ENCODE measurements at places on chromosomes 7 and 10. TPM values are rescaled to one million over a fixed set of nuclear protein-coding genes. Genes with fewer than 3 reads are reported as not detected.

DNA sequence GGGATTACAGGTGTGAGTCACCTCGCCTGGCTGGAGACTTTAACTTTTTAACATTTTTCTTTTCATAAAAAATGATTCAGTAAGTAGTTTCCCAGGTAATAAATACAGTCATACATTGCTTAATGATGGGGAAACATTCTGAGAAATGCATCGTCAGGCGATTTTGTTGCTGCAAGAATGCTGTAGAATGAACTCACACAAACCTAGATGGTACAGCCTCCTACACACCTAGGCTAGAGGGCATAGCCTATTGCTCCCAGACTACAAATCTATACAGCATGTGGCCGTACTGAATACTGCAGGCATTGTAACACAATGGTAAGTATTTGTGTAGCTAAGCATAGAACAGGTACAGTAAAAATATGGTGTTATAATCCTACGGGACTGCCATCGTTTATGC is 108.5 kb upstream of the SFMBT2 start:
- no peaks in the 10 kb centered on the region for H3K4me1 ChIP-seq
- no peaks in the 10 kb centered on the region for H3K27me3 ChIP-seq
- no peak for DNase-seq
- no peaks in the 10 kb centered on the region for H3K36me3 ChIP-seq

The CALY gene
- total RNA-seq, result 4.4 TPM

The AKR1B1 gene
- 122 TPM for total RNA-seq

GRCh38 chr7:142602756-142603155 is 146.5 kb upstream of the PRSS1 start:
- H3K4me1 ChIP-seq, result peaks cover 7% of the 10 kb centered on the region
- H3K27ac ChIP-seq, result no peak overlapping the region
- peak; percentile 37 for DNase-seq
- H3K4me3 ChIP-seq, result no peak overlapping the region
- no peaks in the 10 kb centered on the region for H3K36me3 ChIP-seq

DNA sequence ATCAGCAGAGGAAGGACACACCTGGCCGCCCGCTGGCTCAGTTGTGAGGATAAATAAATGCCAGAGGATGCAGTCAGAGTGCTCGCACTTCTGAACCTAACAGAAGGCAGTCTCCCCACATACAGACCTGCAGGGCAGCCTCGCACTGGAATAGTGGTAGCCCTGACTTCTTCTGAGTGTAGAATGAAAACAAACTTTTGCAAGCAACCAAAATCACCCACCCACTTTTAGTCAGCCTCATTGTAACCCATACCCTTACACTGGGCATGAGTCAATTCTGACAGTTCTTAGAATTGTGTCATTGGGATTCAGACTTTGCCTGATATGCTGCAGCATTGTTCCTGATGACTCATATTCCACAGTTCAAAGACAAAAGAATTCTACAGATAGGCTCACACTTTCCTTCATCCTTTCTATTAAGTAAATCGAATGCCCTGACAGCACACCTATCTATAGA is 167.0 kb upstream of the CDK1 start:
- H3K27ac ChIP-seq, result no peak overlapping the region
- no peaks in the 10 kb centered on the region for H3K36me3 ChIP-seq
- H3K4me1 ChIP-seq, result no peaks in the 10 kb centered on the region
- H3K27me3 ChIP-seq, result no peaks in the 10 kb centered on the region

- DNase-seq, result no peak
- no peaks in the 10 kb centered on the region for H3K36me3 ChIP-seq
- H3K4me1 ChIP-seq, result peaks cover 14% of the 10 kb centered on the region
- no peaks in the 10 kb centered on the region for H3K27me3 ChIP-seq
- H3K4me3 ChIP-seq, result no peak overlapping the region
- no peak overlapping the region for H3K27ac ChIP-seq
Measured at GRCh38 chr7:723541-723940, 3.0 kb upstream of the DNAAF5 start.

DNA sequence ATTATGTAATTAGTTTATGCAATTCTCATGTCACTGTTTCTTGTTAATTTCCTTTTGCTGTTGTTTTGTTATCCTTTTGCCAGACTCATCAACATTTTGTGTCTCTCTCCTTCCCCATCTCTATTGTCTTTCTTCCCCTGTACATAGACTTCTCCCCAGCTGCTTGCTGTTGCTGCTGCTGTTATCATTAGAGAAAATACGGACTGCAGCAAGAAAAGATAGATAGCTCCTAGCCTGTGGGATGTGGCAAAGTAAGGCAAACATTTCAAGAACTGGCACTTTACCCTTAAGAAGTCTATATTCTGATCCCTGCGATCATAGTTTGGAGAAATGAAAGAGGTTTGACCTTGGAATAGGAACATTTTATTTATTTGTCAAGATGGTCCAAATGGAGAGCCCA is 162.2 kb downstream of the AOAH start:
- H3K27me3 ChIP-seq, result no peaks in the 10 kb centered on the region
- no peaks in the 10 kb centered on the region for H3K36me3 ChIP-seq
- DNase-seq, result no peak
- H3K4me1 ChIP-seq, result no peaks in the 10 kb centered on the region
- no peak overlapping the region for H3K27ac ChIP-seq
- no peak overlapping the region for H3K4me3 ChIP-seq

GRCh38 chr10:132836248-132836831 is 50.4 kb upstream of the NKX6-2 start:
- no peak overlapping the region for H3K27ac ChIP-seq
- no peaks in the 10 kb centered on the region for H3K36me3 ChIP-seq
- peaks cover 54% of the 10 kb centered on the region for H3K27me3 ChIP-seq
- H3K4me1 ChIP-seq, result no peaks in the 10 kb centered on the region
- no peak overlapping the region for H3K4me3 ChIP-seq

DNA sequence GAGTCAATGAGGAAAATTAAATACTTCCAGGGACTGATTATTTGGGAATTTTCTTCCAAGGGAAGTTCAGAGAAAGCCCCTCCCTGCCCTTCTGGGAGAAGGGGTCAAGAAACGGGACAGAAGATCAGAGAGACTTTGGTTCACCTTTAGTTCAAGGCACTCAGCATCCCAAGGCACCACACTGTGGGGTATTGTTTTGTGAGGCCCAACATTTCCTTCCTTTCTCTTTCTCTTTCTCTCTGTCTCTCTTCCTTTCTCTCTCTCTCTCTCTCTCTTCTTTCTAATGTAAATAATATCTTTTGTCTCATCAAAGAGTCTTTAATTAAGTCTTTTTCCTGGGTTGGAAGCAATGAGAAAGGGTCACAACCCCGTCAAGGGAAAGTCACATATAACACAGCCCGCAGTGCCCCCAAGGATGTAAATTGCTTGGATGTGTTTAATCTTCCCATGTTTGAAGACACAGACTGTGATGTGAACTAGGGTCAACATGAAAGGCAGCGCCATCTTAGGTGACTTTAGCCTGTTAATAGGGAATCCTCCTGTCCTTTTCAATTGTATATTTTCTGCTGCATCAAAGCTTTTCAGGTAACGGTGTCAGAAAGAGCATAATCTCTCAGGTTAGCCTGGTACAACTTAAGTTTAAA is 983.3 kb upstream of the C7orf33 start:
- H3K27me3 ChIP-seq, result no peaks in the 10 kb centered on the region
- H3K4me1 ChIP-seq, result no peaks in the 10 kb centered on the region
- H3K4me3 ChIP-seq, result no peak overlapping the region
- H3K27ac ChIP-seq, result no peak overlapping the region
- H3K36me3 ChIP-seq, result no peaks in the 10 kb centered on the region
- no peak for DNase-seq

- H3K4me1 ChIP-seq, result no peaks in the 10 kb centered on the region
- DNase-seq, result peak; percentile 16
- H3K27ac ChIP-seq, result no peak overlapping the region
- H3K36me3 ChIP-seq, result no peaks in the 10 kb centered on the region
- H3K4me3 ChIP-seq, result no peak overlapping the region
- H3K27me3 ChIP-seq, result no peaks in the 10 kb centered on the region
Measured at GRCh38 chr10:96306516-96306915, 2.3 kb downstream of the DNTT start.

The PDZD7 gene
- total RNA-seq, result 2.2 TPM

GRCh38 chr7:33757563-33758165 is 147.7 kb upstream of the BMPER start:
- H3K36me3 ChIP-seq, result no peaks in the 10 kb centered on the region
- peak; percentile 26 for DNase-seq
- no peak overlapping the region for H3K27ac ChIP-seq
- no peaks in the 10 kb centered on the region for H3K4me1 ChIP-seq
- H3K27me3 ChIP-seq, result no peaks in the 10 kb centered on the region

- no peaks in the 10 kb centered on the region for H3K27me3 ChIP-seq
- H3K4me3 ChIP-seq, result no peak overlapping the region
- H3K36me3 ChIP-seq, result no peaks in the 10 kb centered on the region
- DNase-seq, result no peak
Measured at GRCh38 chr7:105685161-105685560, 103.9 kb upstream of the EFCAB10 start.

GRCh38 chr10:79320316-79320715 is 27.0 kb upstream of the PPIF start:
- DNase-seq, result no peak
- peaks cover 13% of the 10 kb centered on the region for H3K4me1 ChIP-seq
- H3K27ac ChIP-seq, result no peak overlapping the region
- no peaks in the 10 kb centered on the region for H3K36me3 ChIP-seq
- no peaks in the 10 kb centered on the region for H3K27me3 ChIP-seq

The FAM20C gene
- 112 TPM for total RNA-seq

DNA sequence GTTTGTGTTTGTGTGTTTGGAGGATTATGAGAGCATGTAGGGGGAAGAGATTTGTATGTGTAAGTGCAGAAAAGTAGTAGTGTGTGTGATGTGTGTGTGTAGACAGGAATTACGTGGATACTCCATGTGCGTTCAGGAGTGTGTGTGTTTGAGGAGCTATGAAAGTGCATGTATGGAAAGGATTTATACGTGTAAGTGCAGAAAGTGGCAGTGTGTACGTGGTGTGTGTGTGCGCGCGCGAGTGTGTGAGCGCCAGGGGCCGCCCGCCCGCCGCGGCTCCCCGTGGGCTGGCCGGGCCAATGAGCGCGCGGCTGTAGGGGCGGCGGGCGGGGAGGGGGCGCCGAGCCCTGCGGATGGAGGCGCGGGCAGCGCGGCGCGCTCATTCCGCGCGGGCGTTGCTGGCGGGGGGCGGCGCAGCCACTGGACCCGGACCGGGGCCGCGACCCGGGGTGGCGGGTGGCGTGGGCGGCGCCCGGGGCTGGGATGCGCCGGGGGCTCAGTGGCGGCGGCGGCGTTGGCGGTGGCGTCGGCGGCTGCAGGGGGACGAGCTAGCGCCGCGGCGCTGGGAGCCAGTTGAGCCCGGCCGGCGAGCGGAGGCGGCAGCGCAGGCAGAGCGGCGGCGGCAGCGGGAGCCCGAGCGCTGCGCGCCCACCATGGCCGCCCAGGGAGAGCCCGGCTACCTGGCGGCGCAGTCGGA is at the start of gene BICC1:
Gene BICC1 (plus strand): TSS at position 382 of the 697 bp plus-strand sequence. CDS start 272 bp downstream, at position 654.
- peak; percentile 40 for DNase-seq
- no peaks in the 10 kb centered on the region for H3K4me1 ChIP-seq
- H3K27ac ChIP-seq, result peak within 1 kb of the TSS; percentile 62
- H3K4me3 ChIP-seq, result peak within 1 kb of the TSS; percentile 57
- H3K27me3 ChIP-seq, result no peaks in the 10 kb centered on the region
- no peaks in the 10 kb centered on the region for H3K36me3 ChIP-seq

The LHFPL3 gene
- total RNA-seq, result not detected

DNA sequence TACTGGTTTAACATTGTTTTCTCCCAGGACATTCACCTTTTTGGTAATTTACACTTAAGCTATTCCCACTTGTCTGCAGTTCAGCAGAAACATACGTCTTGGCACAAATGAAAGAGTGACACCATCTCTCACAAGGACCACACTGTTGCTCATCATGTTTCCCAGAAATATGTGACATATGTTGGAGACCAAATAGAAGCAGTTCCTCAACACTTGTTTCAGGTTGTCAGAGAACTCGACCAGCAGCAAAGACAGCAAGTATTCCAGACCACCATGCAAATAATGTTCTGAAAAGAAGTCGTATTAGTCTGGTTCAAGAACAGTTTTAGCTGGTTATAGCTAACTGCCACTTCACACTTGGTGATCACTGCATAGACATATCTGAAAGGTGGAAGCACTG is 81.3 kb upstream of the KLF6 start:
- H3K27ac ChIP-seq, result no peak overlapping the region
- H3K4me3 ChIP-seq, result no peak overlapping the region
- no peak for DNase-seq

The CYP2C19 gene
- total RNA-seq, result not detected

GRCh38 chr10:21516242-21517131 is 9.0 kb downstream of the SKIDA1 start:
- H3K27me3 ChIP-seq, result peaks cover 14% of the 10 kb centered on the region
- no peak for DNase-seq
- H3K4me1 ChIP-seq, result peaks cover 5% of the 10 kb centered on the region
- H3K4me3 ChIP-seq, result peak overlapping the region; percentile 49
- peak overlapping the region; percentile 89 for H3K27ac ChIP-seq

- no peaks in the 10 kb centered on the region for H3K4me1 ChIP-seq
- H3K27ac ChIP-seq, result no peak overlapping the region
- no peaks in the 10 kb centered on the region for H3K27me3 ChIP-seq
Measured at GRCh38 chr7:95865716-95866371, 93.5 kb downstream of the DYNC1I1 start.

The ARHGAP22 gene
- total RNA-seq, result 15.1 TPM

- H3K36me3 ChIP-seq, result no peaks in the 10 kb centered on the region
- no peak overlapping the region for H3K27ac ChIP-seq
- no peaks in the 10 kb centered on the region for H3K27me3 ChIP-seq
- H3K4me3 ChIP-seq, result no peak overlapping the region
Measured at GRCh38 chr10:114458955-114459354, 54.7 kb upstream of the AFAP1L2 start.

- peaks cover 67% of the 10 kb centered on the region for H3K4me1 ChIP-seq
- H3K27me3 ChIP-seq, result no peaks in the 10 kb centered on the region
Measured at GRCh38 chr10:32943854-32944661, 14.0 kb downstream of the ITGB1 start.

- DNase-seq, result no peak
- H3K27me3 ChIP-seq, result no peaks in the 10 kb centered on the region
- H3K4me1 ChIP-seq, result no peaks in the 10 kb centered on the region
- peaks cover 7% of the 10 kb centered on the region for H3K36me3 ChIP-seq
Measured at GRCh38 chr10:132560241-132560731, 22.7 kb downstream of the INPP5A start.

DNA sequence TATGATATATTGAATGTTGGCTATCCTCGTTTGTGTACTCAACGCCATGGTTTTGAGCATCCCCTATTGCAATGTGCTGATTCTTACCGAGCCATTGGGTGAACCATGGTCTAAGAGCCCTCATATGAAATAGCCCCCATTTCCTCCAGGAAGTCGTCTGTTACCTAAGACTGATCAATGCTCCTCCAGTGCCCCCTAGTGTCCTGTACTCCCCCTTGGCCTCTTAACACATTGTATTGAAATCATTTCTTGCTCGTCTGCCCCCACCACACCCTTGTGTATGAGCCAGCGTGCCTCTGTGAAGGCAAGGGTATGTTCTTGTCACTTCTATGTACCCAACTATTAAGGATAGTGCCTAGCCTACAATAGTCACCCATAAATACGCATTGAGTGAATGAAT is 11.2 kb upstream of the SLC35B4 start:
- no peak for DNase-seq
- H3K36me3 ChIP-seq, result no peaks in the 10 kb centered on the region
- H3K27ac ChIP-seq, result no peak overlapping the region
- H3K4me1 ChIP-seq, result no peaks in the 10 kb centered on the region
- no peak overlapping the region for H3K4me3 ChIP-seq

The VSTM2A gene
- not detected for total RNA-seq

Data from tibial nerve (tissue), 4 donors.